Natural killer cell treated with Interleukin-12 subunit alpha and Interleukin-12 subunit beta and Interleukin-15 and Interleukin-18, amount 100 ng/mL, for 72 hours (primary cell): ENCODE measurements at places on chromosomes 3 and 15. TPM values are rescaled to one million over a fixed set of nuclear protein-coding genes. Genes with fewer than 3 reads are reported as not detected.
A peak's percentile ranks its signal among the peaks of the same experiment; 100 is the strongest.

DNA sequence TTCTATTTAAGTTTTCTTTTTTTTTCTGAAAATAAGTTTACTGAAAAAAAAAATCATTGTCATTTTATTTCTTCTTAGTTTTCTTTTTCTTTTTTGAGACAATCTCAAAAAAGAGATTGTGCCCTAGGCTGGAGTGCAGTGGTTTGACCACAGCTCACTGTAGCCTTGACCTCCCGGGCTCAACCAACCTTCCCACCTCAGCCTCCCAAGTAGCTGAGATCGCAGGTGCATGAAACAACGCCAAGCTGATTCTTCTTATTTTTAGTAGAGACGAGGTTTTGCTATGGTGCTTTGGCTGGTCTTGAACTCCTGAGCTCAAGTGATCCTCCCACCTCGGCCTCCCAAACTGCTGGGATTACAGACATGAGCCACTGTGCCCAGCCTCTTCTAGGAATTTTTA, 65.7 kb upstream of the OSTN start:
- H3K4me3 ChIP-seq: no peak overlapping the region
- H3K27me3 ChIP-seq: no peaks in the 10 kb centered on the region
- no peak for DNase-seq

DNA sequence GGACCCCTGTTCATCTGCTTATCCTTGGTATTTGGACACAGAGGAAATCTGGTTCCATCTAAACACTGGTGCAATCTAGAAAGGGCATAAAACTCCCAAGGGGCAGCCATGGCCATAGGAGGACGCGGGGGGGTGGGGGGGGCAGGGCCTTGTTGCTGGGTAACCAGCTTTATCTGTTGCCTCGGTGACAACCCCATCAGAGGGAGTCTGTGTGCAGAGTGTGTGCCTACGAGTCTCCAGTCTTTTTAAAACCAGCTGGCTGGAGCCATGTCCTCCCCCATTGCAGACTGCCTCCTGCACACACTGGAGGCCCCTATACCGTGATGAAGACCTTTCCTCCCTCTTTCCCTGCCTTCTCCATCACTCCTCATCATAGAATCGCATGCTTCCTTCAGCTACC, 26.4 kb upstream of the CORO2B start:
- DNase-seq: no peak
- no peaks in the 10 kb centered on the region for H3K4me1 ChIP-seq
- H3K4me3 ChIP-seq: no peak overlapping the region
- H3K27ac ChIP-seq: no peak overlapping the region

GRCh38 chr3:6860954-6861624, at the start of gene GRM7:
Gene GRM7 (plus strand): TSS chr3:6861115.
- no peak for DNase-seq
- peaks cover 5% of the 10 kb centered on the region for H3K4me1 ChIP-seq
- peaks cover 10% of the 10 kb centered on the region for H3K27me3 ChIP-seq
- no peak within 1 kb of the TSS for H3K4me3 ChIP-seq

- no peaks in the 10 kb centered on the region for H3K4me1 ChIP-seq
- no peaks in the 10 kb centered on the region for H3K36me3 ChIP-seq
- H3K4me3 ChIP-seq: no peak overlapping the region
Measured at GRCh38 chr3:179837374-179837773, 184.5 kb downstream of the USP13 start.

DNA sequence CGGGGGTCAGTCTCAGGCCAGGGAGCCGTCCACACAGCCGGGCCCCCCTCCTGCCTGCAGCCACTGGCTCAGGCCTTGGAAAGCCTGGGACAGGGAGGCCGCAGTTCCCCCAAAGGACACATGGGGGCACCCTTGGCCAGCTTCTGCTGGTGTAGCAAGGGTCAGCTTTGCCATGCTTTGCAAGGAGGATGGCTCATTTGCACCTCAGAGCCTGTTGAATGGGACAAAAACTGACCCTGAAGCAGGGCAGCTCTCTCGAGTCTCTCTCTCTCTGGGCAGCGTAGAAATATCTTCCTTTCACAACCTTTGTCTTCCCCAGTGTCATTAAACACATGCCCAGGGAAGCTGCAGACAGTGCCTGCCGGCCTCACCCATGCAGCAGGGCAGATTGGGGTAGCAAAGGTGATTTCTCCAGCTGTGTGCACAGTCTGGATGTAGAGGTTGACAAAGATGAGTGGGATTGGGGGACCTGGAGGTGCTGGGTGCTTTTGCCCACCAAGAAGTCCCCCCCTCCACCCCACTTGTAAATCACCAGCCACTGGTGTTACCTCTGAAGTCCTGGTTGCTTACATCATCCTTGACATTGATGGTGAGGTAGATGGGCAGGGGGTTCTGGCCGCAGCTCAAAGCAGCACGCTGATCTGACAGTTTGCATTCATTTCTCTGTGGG, 17.4 kb upstream of the EHD4 start:
- H3K27me3 ChIP-seq: no peaks in the 10 kb centered on the region
- no peaks in the 10 kb centered on the region for H3K4me1 ChIP-seq
- DNase-seq: peak; percentile 77

DNA sequence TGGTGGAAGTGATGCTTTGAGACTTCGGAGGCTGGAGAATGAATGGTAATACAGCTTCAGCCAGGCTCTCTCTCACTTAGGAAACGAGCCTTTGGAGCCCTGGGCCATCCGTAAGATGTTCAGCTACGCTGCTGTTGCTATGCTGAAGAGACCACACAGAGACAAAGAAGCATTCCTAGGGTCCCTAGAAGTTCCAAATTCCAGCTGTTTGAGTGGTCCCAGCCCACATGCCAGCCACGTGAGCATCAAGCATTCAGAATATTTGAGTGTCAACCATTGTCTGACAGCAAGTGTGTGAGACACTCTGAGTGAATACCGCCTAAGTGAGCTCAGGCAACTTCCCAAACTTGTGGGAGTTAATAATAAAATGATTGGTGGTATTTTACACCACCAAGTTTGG, 212.9 kb downstream of the CD47 start:
- no peaks in the 10 kb centered on the region for H3K4me1 ChIP-seq
- H3K27me3 ChIP-seq: peaks cover 6% of the 10 kb centered on the region
- DNase-seq: no peak
- H3K36me3 ChIP-seq: no peaks in the 10 kb centered on the region

- no peak overlapping the region for H3K27ac ChIP-seq
- no peaks in the 10 kb centered on the region for H3K36me3 ChIP-seq
- no peak overlapping the region for H3K4me3 ChIP-seq
- no peaks in the 10 kb centered on the region for H3K27me3 ChIP-seq
- H3K4me1 ChIP-seq: no peaks in the 10 kb centered on the region
- DNase-seq: no peak
Measured at GRCh38 chr15:76208786-76209424, 102.4 kb downstream of the ETFA start.

DNA sequence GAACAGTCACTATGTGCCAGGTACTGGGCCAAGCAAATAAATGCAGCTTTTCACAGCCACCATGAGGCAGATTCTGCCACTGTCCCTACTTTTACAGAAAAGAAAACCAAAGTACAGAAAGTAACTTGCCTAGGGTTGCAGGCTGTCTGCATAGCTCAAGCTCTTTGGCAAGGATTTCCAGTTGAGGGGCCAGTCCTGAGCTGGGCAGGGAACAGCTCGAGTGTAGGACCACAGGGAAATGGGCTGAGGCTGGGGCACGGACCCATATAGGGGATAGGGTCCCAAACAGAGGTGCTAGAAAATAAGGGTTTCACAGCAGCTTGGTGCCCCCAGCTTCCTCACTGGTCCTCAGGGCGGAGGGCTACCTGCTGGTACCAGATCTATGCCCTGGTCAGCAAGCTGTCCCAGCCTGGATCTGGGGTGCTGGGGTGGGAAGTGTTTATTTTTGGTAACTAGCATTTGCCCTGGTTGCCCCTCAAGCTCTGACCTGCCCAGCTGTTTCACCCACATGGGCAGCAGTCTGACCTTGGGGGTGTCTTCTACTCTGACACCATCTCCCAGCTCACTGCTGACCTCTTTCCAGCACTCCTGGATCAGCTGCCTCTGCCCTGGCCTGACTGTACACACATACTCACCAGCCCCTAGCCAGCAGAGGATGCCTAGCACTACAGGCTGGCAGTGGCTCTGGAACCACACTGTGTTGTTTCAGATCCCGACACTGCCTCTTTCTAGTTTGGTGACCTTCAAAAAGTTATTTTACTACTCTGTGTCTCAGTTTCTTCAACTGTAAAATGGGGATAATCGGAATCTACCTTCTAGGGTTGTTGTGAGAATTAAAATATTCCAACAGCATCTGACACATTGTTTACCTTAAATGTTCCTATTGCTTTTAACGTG, 16.2 kb downstream of the MRAS start:
- H3K27me3 ChIP-seq: peaks cover 9% of the 10 kb centered on the region
- no peaks in the 10 kb centered on the region for H3K36me3 ChIP-seq
- DNase-seq: no peak
- no peak overlapping the region for H3K4me3 ChIP-seq
- H3K4me1 ChIP-seq: peaks cover 13% of the 10 kb centered on the region

DNA sequence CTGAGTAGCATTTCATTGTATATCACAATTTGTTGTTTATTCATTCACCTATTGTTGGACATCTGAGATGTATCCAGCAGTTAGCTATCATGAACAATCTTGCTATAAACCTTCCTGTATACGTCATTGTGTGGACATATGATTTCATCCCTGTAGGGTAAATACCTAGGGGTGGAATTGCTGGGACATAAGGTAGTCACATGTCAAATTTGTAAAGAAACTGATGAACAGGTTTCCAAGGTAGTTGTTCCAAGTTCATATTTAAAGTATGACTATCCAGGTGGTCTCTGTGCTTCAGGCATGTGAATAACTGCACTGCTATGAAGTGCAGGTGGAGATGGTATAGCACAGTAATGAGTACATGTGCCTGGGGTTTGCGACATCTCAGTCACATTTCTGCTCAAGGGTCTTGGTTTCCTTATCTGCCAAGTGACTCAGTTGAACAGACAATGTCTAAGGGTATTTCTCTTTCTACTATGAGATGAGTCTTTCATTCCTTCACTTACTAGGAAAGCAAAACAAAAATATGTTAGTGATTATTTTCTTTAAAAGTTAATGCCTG, 229.0 kb upstream of the HES1 start:
- no peak overlapping the region for H3K4me3 ChIP-seq
- H3K36me3 ChIP-seq: no peaks in the 10 kb centered on the region
- no peak overlapping the region for H3K27ac ChIP-seq
- no peak for DNase-seq
- H3K27me3 ChIP-seq: peaks cover 11% of the 10 kb centered on the region

DNA sequence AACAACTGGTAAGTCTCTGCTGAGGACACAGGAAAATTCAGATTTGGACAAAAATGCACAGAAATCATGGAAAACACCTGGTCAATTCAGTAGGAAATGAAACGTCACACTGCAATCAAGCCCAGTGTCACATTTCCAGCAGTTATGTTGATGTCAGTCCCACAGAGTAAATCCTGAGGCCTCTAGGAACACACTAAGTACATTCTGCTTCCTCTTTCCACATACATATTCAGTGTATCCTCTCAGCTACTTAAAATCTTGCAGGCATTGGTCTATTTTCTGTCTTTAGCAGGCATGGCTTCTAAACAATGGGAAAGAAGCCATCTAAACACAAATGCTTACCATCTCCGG, 207.8 kb downstream of the PLCL2 start:
- H3K36me3 ChIP-seq: no peaks in the 10 kb centered on the region
- H3K4me1 ChIP-seq: peaks cover 37% of the 10 kb centered on the region
- H3K4me3 ChIP-seq: no peak overlapping the region
- H3K27me3 ChIP-seq: no peaks in the 10 kb centered on the region

DNA sequence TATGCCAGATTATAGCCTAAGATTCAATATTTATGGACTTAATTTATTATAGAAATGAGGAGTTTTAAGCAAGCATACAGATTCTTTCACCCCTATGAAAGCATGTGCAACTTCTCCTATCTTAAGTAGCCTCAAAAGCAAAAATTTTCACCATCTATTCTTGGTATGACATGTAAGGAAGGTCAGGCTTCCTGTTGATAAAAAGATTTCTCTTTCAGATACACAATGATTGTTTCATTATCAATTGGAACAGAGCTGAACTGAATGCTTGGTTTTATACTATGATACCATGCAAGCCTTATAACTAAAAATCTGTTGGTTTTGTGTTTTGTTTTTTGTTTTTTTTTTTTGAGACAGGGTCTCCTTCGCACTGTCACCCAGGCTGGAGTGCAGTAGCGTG, 3.9 kb downstream of the GRK7 start:
- no peaks in the 10 kb centered on the region for H3K4me1 ChIP-seq
- no peak overlapping the region for H3K4me3 ChIP-seq
- H3K36me3 ChIP-seq: no peaks in the 10 kb centered on the region
- H3K27ac ChIP-seq: no peak overlapping the region
- H3K27me3 ChIP-seq: no peaks in the 10 kb centered on the region
- DNase-seq: no peak

GRCh38 chr3:58994746-58995330, 55.0 kb downstream of the CFAP20DC start:
- H3K27ac ChIP-seq: no peak overlapping the region
- H3K4me3 ChIP-seq: no peak overlapping the region
- H3K36me3 ChIP-seq: no peaks in the 10 kb centered on the region
- H3K4me1 ChIP-seq: no peaks in the 10 kb centered on the region
- peaks cover 2% of the 10 kb centered on the region for H3K27me3 ChIP-seq

DNA sequence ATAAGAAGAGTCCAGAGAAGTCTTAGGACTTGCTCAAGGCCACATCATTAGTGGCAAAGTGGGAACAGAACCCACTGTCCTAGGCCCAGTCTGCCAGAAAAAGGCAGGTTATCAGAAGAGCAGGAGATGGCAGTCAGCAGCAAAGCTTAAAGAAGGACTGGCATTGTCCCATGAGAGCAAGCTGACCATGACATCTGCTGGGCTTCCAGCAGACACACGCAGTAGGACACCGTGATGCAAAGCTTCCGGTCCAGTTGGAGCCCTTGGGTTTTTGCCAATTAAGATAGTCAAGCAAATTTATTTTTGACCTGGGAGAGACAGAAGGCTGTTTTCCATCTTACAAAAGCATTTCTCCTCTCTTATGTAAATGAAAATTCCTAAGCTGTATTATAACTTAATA, 42.1 kb downstream of the ZBTB38 start:
- peak overlapping the region; percentile 86 for H3K4me3 ChIP-seq
- H3K27ac ChIP-seq: peak overlapping the region; percentile 96
- no peak for DNase-seq
- peaks cover 17% of the 10 kb centered on the region for H3K36me3 ChIP-seq
- H3K4me1 ChIP-seq: peaks cover 63% of the 10 kb centered on the region
- no peaks in the 10 kb centered on the region for H3K27me3 ChIP-seq

Gene IGSF10
- not detected for total RNA-seq

Gene EPHA6
- total RNA-seq: not detected

Gene MUC20
- total RNA-seq: 3.5 TPM

Gene FEZF2
- not detected for total RNA-seq

Gene SNURF
- 10.9 TPM for total RNA-seq

Gene FMN1
- 0.55 TPM for total RNA-seq

Gene ANKRD34C
- not detected for total RNA-seq
